ENCODE measurements at places on chromosomes 11 and 22.
A peak's percentile ranks its signal among the peaks of the same experiment; 100 is the strongest.

DNA sequence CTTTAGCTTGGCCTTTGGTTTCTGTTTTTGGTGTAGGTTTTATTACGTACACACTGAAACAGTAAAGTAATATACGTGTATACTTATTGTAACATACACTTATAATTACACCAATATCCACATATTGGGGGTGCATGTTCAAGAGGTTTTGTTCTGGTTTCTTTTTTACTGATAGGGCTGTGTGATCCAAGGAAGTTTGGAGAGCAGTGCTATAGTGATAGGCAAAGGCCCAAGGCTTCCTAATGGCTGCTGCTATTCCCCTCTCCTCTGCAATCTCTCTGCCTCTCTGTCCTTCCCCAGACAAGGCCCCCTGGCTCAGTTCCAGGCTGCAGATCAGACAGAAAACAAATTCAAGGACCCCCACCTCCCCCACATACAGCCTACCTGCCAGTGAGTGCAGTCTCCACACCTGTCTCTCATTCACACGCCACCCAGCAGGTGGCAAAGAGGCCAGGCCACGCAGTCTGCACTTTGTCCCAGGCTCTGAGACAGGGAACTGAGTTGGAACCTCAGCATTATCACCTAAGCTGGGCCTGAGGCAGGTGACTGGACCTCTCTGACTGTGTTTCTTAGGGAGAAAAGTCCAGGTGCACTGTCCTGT lies 15.1 kb downstream of the TMEM184B start:
- DNase-seq: peak; percentile 46

DNA sequence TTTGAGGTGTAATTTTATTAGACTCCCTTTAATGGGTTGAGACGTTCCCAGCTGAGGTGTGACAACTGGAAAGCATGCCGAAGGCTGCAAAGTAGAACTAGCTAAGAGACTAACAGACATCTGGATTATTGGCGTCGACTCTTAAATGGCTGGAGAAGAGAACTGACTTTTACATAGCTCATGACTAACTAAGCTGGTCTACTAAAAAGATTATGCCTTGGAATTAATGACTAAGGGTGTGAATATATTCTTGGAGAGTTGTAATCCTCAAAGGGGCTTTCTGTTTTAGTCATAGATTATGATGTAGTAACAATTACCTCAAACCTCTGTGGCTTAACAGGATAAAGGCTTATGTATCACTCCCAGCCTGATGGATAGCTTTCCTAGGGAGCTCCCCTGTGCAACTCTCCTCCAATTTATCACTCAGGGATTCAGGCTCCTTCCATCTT lies 39.5 kb upstream of the SLC5A12 start:
- no peak for DNase-seq

DNA sequence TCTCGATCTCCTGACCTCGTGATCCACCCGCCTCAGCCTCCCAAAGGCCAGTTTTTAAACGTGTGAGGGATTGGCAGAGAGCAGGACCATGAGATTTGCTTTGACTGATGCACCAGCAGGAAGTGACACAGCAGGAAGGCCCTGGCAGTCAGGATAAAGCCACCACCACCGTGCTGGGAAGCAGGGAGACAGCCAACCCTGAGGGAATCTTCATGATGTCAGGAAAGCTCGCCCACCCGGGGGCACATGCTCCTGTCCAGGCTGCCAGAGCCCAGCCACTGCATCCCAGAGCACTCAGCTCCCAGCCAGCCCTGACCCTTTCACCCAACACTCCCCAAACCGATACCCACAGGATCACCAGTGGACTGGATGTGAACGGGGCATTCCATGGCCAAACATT lies 6.1 kb downstream of the TUBGCP6 start:
- no peak for DNase-seq

DNA sequence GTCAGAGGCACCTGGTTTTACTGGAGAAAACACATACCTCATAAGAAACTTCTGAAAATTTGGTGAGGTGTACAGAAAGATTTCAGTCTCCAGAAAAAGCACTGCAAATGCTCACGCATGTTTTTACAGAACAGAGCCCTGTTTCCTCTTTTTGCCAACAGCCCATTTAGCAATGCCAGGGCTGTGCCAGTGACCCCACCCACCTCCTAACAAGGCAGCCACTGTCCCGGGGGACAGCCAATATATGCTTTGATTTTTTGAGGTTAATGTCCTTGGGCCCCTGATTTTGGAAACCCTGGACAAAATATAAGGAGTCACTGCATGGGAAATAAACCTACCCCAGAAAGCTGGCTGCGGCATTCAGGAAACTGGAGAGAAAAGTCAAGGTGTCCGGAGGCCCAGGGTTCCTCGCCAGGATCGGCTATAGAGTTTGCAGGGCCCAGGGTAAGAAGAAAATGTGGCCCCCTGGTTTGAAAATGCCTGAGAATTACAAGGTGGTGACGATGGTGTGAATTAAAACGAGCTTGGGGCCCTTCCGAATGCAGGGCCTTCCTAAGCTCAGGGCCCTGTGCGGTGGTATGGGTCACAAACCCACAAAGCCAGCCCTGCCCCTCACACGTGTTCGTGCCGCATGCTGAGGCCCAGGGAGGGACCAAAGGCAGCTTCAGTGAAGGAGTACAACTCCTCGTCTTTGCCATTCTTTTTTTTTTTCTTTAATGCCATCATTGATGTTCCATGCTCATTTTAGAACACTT lies 71.1 kb upstream of the WNT7B start:
- DNase-seq: no peak

DNA sequence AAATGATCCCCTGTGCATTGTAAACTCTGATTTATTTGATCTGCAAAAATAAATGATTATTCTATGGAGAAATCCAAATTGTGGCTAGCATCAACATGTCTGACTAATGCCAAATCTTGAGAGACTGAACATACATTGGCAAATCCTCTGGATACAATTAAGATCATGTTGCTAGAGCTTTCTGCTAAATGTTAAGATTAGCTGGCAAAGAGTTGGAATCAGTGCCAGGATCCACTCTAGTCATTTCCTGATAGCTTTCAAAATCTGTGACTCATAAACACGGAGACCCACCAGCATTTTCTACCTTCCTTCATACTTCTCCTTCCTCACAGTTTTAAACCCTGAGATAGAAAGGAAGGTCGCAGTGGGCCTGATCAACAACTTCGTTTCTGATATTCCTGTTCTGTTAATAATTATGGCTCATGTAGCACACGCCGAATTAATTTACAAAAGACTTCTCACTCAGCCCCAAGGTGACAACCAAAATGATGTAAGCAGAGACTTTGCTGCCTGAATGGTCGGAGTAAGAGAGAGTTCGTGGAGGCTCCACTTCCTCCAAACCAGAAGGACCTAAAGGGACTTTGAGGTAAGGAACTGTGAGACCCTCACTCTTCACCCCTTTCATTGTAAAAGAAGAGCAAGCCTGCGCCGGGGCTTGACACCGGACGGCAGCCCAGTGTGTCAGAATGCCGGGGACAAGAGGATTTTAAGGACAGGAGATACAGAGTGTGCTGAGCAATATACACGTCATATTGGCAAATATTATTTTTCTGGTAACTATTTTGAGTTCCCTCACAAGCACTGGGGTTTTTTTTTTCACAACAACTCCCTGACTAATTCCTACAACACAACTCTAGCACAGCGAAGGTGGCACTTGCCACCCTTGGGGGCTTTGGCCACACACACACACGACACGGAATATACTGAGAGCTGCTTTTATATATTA lies 42.0 kb downstream of the SERPINH1 start:
- no peak for DNase-seq

DNA sequence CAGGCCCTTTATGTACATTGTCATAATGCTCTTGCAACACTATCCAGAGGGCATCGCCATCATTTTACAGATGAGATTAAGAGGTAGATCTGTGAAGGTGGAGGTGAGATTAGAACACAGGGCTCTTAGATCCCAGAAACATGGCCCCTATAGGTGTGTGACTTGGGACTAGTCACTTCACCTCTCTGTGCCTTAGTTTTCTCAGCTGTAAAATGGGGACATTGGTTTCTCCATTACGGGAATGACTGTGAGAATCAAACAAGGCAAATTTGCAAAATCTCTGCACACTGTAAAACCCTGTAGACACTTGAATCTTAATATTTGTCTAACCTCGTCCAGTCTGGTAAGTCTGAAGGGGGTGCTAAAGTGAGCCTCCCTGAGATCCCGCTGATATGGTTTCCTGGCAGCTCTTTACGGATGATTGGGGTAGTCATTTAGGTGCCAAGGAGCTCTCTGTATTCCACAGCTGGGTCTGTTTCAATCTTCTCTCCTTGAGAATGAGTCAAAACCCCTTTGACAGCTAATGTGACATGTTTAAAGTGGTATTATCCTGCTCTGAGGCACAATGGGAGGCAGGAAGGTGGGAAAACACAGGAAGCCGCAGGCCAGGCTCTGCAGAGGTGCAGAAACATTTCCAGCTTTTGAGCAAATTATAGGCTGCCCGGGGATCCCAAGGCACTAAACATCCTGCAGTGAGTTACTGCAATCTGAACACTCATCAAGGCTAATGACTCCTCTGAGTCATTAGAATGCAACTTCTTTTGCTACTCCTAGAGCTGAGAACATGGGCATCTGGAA lies 140.8 kb downstream of the CCDC81 start:
- peak; percentile 48 for DNase-seq

DNA sequence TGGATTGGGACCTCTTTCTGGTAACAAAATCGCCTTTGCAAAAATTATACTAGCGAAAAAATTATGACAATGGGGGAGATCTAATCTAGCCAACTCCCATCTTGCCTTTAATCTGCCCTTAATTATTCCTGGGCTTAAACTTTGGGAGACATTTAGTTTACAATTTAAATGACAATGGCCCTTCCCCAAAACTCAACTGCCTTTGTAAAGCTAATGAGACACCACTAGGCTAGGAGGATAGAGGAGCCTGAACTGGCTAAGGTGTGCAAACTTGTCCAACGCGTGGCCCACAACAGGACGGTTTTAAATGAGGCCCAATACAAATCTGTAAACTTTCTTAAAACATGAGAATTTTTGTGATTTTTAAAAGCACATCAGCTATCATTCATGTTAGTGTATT lies 67.3 kb downstream of the RSF1 start:
- DNase-seq: no peak

- DNase-seq: no peak
Measured at GRCh38 chr11:8967184-8967583, 2.9 kb upstream of the TMEM9B start.

GRCh38 chr11:5663511-5663910 lies 21.4 kb downstream of the TRIM5 start:
- no peak for DNase-seq

- DNase-seq: no peak
Measured at GRCh38 chr22:27937453-27937852, 18.4 kb upstream of the PITPNB start.

GRCh38 chr22:27422442-27422841 lies 379.1 kb downstream of the MN1 start:
- DNase-seq: no peak

GRCh38 chr22:25837288-25837900 lies 95.4 kb downstream of the MYO18B start:
- DNase-seq: no peak

- DNase-seq: no peak
Measured at GRCh38 chr11:57191311-57192219, 9.8 kb downstream of the LRRC55 start.

DNA sequence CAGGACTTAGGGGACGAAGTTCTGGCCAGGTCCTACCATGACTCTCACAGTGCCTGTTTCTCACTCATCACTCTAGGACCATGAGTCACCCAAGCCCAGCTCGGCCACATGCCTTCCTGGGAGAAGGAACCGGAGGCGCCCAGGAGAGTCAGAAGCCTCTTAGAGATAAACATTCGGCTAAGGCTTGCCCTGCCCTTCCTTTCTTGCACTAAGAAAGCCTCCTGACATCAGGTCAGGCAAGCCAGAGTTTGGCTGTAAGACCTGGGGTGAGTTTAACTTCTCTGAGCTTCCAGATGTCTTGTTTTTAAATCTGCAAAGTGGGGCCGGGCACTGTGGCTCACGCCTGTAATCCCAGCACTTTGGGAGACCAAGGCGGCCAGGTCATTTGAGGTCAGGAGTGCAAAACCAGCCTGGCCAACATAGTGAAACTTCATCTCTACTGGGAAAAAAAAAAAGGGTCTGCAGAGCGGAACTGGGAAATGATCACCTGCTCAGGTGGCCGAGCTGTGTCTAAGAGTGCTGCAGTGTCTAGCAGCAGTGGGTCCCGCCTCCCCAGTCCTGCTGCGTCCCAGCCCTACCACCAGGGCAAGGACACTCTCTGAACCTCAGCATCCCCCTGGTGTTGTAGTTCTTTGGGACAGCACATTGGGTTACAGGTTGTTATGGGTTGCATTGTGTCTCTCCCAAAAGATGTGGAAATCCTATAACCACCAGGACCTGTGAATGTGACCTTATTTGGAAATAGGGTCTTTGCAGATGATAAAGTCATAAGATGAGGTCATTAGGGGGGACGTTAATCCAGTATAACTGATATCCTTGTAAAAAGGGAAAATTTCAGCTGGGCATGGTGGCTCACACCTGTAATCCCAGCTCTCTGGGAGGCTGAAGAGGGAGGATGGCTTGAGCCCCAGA lies 1.8 kb upstream of the CARS1 start:
- DNase-seq: no peak

- DNase-seq: no peak
Measured at GRCh38 chr11:19428206-19429002, 187.7 kb upstream of the E2F8 start.

DNA sequence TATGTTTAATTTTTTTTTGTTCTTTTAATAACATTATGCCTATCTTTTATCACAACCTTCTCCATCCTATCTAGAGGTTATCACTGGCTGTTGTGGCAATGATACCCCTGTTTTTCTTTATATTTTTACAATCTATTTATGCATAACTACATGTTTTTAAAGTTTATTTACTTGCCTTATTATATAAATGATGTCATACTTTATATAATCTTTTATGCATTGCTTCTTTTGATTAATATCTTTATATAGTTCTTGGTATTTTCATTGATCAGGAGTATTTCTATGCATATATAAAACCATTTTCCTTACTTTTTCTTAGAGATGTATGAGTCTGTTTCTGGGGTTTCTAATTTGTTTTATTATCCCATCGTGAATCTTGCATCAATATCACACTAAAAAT lies 719.8 kb upstream of the RAG2 start:
- DNase-seq: no peak

GRCh38 chr22:37827056-37827455 lies 3.9 kb downstream of the GALR3 start:
- DNase-seq: peak; percentile 91

GRCh38 chr11:8368194-8368593 lies 104.5 kb upstream of the LMO1 start:
- no peak for DNase-seq

DNA sequence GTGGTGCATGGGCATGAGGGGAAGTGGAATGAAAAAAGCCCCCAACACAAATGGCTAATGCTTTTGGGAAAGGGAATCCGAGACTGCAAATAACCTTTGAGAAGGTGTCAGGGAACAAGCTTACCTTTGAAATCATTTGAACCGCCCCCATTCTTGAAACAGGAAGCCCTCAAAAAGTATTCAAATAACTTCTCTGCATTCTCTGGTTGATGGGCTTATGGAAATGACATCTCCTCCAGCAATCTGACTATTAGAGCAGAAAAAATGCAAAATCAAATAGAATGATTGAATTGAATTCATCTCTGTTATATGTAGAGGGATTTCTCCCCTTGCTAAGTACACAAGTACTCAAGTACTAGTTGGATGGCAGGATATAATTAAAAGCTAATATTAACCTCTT lies 409.9 kb downstream of the TMEM135 start:
- DNase-seq: no peak

All from muscle of leg (tissue), 16 donors.